Activated CD4-positive, CD25-positive, alpha-beta regulatory T cell (primary cell): ENCODE measurements at places on chromosomes 12 and 14.

DNA sequence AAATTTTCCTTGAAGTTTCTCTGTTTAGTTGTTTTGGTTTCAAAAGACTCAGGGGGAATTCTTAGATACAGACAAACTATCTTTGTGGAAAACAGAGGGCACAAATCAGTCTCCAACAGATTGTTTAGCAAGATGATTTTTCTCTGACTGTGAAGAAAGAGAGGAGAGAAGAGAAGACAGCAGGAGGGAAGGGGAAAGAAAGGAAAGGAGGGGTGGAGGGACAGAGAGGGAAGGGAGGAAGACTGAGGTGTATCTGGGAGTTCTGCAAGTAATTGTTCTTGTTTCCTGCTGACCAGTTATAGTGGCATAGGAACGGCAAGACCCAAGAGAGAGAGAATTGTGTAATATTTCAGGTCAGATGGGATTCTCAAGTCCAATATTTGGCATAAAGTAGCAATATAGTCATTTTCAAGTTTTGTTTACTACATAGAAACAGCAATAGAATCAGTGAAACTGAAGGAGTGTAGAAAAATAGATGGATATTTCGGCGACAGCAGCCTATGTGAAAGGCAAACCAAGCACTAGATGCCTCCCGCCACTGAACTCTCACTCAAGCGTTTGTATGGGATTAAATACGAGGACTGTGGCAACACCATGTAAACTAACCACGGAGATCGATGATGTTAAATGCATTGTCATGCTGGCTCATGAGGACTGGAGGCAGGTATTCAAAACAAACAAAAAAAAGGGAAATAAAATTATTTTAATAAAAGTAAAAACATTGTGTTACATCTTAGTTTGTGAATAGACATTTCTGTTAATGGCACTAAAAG is 342.5 kb downstream of the SLC16A7 start:
- no peak for DNase-seq

- no peak for DNase-seq
Observed at GRCh38 chr12:127400221-127400620, 866.7 kb upstream of the TMEM132C start.

DNA sequence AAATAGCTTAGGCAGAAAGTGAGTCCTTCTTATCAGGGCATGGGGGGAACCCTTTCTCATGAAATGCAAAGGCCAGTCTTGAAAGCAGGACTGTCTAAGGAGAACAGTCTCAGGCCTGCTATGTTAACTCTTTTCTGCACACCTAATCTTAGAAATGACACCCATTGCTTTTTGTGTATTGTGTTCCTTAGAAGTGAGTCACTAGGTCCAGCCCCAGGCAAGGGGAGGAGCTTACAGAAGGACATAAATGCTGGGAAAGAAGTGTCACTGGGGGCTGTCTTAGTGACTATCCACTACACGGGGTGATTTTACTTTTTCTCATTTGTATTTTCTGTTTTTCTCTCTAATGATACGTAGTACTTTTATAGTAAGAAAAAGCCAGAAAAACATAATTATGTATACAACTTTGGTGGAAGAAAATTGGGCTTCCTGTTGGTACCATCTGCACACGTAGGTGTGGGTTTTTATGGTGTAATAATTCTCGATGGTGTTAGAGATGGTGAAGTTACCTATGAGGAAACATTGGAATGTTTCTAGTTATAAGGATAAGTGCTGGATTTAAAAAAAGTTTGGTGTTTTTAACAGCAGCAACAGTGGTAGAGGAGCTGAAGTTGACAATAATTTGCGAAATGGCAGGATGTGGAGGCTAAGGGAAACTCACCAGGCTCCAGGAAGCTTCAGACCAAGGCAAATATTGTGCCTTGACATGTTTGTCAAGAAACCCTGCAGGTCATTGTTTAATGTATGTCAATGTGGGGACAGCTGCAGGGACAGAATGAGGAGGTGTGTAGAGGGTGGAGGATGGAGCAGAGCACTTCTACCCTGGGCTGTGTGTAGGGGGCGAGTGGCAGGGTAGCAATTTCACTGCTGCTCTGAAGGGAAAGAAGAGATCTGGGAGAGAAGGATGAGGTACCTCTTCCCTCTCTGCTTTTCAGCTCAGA is 214.9 kb downstream of the KTN1 start:
- DNase-seq = no peak

- no peak for DNase-seq
Observed at GRCh38 chr12:101564912-101565311, 29.9 kb upstream of the MYBPC1 start.

GRCh38 chr12:75970310-75970709 is 61.3 kb downstream of the PHLDA1 start:
- no peak for DNase-seq

GRCh38 chr12:46217541-46218321 is 51.1 kb downstream of the SLC38A1 start:
- no peak for DNase-seq

- DNase-seq = no peak
Observed at GRCh38 chr12:58046271-58046670, 104.9 kb downstream of the ATP23 start.

DNA sequence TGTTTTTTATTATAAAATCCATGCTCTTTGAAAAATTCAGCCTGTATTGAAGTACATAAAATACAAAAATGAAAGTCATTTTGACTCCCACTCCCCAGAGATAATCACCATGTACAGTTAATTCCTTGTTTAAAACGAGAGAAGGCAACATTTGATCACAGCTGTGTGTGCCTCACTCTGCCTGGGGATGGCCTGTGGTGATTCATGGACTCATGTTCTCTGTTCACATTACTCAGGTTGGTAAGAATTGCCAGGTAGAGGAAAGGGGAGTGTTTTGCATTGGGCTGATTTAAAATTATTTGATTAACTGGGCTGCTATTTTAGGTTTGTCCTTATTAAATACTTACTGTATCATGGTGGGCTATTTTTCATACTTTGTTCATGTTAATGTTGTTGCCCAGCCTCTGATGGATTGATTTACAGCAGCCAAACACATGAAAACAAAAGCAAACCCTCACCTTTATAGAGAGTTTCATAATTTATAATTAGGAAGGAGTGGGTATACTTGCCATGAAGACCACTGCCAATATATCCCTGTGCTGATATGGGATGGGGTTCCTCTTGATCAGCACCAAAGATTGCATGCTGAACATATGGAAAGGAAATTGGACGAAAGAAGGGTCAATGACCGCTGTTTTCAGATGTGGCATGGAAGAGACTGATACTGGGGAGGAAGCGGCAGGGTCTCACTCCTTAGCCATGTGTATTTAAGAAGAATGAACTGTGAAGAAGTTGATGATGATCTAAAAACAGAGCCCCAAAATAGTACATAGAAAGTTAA is 3.0 kb downstream of the ZBTB1 start:
- DNase-seq = no peak

- DNase-seq = no peak
Observed at GRCh38 chr12:52193991-52194390, 2.2 kb upstream of the KRT80 start.

DNA sequence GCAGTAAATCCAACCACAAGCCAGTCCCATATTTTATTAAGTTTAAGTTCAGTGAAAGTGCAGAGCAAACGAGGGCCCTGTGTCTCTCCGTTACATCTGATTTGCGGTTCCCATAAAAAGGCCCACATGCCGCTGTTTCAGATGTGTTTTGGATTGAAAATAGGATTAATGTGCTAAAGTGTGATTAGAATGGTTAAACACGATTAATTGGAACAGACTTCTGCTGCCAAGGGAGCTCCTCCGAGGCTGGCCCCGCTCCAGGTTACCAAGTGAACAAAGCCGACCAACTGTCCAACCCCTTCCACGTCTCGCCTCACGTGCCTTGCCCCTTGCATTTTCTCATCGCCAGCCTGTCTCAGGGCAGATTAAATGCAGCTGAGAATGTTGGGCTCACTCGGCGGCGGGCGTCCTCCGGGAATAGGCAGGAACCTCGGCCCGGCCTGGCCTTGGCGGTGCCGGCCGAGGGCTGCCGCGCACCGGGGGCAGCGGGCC is 166.5 kb upstream of the GSC start:
- DNase-seq = no peak

DNA sequence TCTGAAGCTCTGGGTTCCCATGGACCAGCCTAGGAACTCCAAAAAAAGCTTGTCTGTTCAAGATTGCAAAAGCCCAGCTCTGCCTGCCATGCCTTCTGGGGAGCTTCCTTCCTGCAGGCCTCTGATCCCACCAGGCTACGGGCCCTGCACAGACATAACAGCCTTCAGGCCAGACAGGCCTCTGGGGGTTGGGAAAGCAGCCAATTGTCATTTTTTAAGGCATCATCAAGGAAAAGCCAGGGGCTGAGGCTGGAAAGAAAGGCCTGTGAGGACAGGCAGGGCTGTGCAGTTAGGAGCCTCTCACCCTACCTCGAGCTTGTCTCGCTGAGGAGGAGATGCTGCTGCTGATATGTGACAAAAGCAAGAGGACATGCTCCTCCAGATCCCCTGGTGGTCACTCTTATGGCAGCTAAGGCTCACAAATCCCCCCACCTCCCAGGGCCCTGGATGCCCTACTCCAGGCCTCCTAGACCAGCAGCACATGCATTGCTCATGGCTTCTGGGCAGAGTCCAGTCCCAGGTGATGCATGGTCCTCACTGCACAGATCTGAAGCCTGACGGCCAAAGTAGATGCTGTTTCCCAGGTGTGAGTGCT is 2.9 kb downstream of the TMEM229B start:
- DNase-seq = no peak

DNA sequence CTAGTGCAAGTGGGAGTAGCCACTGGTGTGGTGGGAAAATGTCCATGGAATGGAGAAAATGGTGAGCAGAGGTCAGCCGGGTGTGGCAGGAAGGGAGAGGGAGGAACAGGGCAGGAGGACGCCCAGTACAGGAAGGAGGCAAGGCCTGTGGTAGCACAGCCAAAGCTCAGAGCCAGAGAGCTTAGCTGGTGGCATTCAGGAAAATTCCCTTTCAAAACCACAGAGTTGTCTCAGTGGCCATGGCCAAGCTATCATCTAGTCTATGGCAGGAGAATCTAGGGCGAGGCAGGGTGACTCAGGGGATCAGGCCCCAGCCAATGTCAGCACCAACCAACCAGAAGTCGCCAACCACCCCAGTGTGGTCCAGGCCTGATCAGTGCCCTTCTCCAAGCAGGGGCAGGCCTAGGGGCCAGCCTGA is 67.7 kb upstream of the DDX11 start:
- no peak for DNase-seq

DNA sequence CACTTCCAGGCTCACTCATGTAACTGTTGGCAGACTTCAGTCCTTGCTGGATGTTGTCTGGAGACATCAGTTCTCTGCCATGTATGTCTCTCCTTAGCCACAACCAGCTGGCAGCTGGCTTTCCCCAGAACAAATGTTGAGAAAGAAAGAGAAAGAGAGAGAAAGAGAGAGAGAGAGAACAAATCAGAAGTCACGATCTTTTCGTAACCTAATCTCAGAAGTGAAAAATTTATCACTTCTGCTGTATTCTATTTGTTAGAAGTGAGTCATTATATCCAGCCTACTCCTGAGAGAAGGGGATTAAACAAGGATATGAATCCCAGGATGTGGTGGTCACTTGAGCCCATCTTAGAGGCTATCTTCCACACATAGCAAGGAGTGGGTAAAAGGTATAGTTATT is 101.2 kb downstream of the BTG1 start:
- no peak for DNase-seq

DNA sequence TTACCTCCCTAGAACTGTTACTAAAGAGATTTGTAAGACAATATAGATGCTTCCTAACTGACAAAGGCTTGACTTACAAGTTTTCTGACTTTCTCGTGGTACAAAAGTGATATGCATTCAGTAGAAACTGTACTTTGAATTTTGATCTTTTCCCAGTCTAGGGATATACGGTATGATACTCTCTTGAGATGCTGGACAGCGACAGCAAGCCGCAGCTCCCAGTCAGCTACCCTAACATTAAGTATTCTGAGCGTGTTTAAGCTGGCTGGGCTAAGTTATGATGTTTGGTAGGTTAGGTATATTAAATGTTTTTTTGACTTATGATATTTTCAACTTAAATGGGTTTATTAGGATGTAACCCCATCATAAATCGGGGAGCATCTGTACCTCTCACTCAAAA is 55.2 kb upstream of the CDKL1 start:
- no peak for DNase-seq

DNA sequence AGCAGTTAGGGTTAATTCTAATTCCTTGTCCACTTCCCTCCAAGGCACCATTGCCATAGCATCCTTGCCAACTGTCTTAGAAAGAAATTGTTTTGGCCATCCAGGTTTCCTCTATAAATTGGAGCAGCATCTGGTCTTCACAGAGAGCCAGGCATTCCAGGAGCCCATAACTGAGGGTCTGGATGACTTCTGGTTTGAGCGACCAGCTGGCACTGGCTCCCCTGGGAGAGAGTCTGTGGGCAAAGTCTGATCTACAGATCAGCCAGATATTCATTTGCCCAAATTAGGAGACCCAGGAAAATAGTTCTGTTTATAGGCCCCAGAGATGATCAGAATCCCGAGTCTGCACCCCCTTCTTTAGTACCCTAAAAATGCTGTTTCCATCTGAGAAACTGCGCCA is 16.0 kb downstream of the VSX2 start:
- DNase-seq = no peak

- no peak for DNase-seq
Observed at GRCh38 chr14:99540196-99541032, 59.2 kb downstream of the CCNK start.

- no peak for DNase-seq
Observed at GRCh38 chr12:2646341-2646740, 148.4 kb upstream of the FKBP4 start.

GRCh38 chr12:108559748-108560147 is 1.2 kb downstream of the SART3 start:
- DNase-seq = no peak

GRCh38 chr14:32428875-32429274 is 99.8 kb downstream of the AKAP6 start:
- DNase-seq = no peak

- no peak for DNase-seq
Observed at GRCh38 chr12:75890141-75890540, 141.4 kb downstream of the PHLDA1 start.

DNA sequence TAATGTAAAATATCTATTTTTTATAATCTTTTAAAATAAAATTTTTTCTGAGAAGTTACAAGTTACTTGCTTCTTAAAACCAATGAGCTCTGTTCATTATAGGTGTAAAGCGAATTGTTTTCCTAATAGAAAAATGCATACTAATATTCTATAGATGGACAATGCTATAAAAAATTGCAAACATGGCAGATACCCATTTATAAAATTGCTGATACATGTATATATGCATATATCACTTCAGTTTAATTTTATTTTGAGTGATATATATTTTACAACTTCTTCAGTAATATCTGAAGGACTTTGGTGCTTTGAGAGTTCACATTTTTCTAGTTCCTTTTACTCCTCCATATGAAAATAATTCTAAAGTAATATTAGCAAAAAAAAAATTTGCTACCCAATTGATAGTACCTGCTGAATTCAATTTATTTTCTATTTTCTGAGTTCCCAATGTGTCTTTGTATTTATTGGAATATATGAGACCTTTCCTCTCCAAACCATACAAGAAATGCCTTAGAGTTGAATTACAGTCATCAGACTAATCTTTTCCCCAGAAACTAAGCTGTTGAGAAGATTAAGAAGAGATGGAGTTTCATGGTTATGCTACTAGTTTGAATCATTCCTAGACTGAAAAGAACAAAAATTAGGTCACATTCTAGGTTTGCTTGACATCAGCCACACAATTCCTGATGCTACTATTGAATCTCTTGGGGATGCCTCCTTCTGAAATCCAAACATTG is 1937.5 kb upstream of the SEL1L start:
- no peak for DNase-seq
